Aorta (tissue), 5 donors: ENCODE measurements at places on chromosomes 3 and 15.

DNA sequence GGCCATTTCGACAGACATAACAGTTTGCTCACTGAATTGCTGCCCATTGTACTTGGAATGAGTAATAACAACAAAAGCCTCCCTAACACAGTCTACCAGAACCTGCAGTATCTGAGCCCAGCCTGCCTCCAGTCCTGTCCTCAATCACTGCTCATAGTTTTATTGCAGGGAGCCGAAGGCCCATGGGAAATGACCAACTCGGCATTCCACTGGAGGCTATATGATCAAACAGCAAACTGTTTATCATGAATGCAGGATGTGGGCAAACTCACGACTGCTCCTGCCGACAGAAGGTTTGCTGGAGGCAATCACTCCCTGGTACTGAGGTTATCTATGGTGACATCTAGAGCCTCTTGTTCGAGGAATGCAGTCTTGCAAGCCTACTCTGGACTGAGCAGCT lies 46.3 kb downstream of the LSM3 start:
- DNase-seq, result no peak

DNA sequence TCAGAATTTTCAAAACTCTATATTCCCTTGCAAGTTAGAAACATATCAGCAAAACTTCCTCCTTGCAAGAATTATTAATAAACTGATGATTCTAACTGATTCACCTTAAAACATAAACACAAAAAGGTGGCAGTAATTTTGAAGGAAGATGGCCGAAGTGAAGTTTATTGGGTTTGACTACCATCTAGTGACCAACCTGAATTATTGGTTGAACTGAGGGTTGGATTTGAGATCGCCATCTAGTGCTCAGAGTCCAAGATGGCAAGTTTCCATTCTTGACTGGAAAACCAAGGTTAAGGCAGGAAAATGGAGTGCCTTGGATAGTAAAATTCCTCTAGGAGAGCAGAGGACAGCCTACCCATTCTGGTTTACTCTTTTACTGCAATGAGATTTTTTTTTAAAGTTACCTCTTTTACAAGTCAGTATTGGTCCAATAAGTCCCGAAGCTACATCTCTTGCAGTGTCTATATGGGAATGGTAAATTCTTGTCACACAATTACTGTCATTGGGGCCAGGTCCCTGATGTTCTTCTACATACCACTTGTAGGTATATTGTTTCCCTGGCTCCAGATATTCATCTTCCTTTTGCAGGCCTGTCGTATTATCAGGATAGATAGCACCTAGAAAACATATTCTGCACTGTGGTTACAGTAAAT lies 51.6 kb upstream of the CP start:
- DNase-seq, result no peak

- no peak for DNase-seq
These were observed 36.2 kb downstream of the CDCP1 start for GRCh38 chr3:45109771-45110508.

DNA sequence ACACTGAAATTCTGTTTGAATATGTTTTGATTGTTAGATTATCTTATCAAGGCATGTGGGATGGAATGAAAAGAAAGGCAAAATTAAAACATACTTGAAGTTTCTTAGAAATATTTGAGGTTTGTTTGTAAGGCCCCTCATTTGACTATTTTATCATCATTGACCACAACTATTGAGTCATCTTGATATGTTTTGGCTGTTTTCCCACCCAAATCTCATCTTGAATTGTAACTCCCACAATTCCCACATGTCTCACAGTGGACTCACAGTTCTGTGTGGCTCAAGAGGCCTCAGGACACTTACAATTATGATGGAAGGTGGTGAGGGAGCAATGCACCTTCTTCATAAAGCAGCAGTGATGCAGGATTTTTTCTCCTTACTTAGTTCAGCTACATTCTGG lies 917.1 kb downstream of the PLOD2 start:
- no peak for DNase-seq

DNA sequence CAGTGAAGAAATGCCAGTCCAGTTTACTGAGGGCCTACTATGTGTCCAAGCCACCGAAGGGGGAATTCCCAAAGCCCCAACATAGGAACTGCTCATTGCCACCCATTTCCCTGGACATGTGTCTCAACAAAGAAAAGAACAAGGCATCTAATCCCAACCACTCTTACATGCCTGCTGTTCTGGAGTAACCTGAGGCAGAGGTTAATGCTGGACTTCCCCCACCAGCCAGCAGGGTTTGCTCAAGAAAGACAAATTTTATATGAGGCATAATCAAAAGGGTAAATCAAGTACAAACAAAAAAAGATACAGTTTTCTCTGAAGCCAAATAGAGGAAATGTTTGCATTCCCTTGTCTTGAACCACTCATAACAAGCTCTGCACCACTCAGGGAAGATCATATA lies 4.1 kb downstream of the ADCY5 start:
- no peak for DNase-seq

DNA sequence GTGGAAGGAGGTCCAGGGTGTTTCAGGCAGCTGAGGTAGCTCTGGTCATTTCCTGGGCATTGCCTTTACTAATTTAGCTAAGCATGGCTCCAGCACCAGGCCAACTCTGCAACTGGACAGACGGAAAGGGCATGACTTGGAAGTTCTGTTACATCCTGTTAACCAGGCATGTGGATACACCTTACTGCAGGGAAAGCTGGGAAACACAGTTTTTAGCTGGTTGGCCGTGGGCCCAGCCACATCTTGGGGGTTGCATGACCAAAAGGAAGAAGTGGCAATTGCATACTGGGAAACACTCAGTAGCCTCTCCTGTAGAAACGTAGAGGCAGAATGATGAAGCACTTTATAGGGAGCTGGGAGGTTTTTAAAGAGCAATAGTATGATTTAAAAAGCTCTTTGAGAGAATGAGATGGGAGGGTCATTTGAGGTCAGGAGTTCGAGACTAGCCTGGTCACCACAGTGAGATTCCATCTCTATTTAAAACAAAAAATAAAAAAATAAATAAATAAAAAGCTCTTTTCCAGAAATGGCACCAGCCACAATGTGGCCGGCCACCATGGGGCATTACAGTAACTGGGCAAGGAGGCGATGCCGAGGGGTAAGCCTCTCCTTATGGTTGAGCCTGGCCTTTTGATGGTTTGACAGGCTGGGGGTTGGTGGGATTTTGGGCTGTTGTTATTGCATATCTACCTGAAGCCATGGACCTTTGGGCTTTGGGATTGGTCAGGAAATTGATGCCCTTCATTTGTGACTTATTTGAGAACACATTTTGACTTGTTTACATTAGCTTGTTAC lies 28.6 kb downstream of the TRAK1 start:
- DNase-seq, result peak; percentile 61

DNA sequence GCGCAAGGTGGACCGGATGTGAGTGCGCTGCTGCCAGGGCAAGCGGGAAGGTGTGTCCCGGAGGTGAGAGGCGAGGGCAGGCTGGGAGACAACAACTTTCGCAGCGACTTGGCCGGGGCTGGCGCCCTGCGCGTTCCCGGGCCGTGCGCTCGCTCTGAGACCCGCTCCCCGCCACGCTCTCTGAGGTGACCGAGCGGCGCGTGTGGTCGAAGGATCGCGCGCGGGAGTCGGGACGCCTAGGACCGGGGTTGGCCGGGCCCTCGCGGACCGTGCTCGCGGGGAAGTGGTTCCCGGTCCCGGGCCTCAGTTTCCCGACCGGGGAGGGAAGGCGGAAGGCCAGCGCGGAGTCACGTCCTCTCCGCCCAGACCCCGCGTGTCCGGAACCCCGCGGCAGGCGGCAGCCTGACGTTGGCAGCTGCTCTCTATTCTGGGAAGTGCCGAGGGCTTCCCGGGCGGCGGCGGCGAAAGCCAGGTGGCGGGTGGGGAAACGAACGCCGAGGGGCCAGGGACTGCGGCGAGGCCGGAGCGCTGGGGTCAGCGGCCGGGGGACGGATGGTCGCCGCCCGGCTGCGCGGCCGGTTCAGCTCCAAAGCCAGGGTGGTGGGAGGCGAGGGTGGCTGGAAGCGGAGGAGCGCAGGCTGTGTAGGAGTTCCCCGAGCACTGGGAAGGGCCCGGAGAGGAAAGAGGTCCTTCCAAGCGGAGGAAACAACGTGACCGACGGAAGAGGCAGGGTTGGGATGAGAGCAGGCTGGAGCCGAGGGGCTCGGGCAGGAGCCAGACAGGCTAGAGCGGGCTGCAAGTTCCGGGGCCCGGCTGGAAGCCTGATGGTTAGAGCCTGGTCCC lies 1.0 kb upstream of the IGF2BP2 start:
- peak; percentile 76 for DNase-seq

DNA sequence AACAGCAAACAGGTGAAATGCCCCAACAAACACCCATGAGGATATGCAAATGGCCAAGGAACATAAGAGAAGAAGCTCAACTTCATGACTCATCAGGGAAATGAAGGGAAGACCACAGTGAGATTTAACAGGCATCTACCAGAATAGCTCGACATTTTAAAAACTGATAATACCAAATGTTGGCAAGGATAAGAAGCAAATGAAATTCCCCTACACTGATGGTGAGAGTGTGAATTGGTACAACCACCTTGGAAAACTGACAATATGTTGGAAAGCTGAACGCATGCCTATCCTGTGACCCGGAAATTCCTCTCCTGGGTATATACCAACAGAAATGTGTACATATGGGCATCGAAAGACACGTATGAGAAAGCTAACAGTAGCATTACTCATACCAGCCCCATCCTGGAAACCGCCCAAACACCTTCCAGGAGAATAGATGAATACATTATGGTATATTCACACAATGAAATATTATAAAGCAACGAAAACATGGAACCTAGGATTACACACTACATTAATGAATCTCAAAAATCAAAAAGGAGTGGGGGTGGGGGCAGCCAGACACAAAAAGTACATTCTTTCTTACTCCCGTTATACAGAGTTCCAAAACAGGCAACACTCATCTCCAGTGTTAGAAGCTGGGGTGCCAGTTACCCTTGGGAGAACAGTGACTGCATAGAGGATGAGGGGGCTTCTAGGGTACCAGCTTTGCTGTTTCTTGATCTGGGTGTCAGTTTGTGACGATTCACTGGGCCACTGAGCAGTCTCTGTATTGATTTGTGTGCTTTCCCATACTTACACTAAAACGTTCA lies 16.9 kb downstream of the RFTN1 start:
- no peak for DNase-seq
